A549 treated with dexamethasone at 1 μM for 4 hours (cell line): ENCODE measurements at places on chromosomes 2 and 18. TPM values are rescaled to one million over a fixed set of nuclear protein-coding genes. Genes with fewer than 3 reads are reported as not detected.

SPC25 gene
- 16.6 to 19.7 TPM (median 18.6 TPM) in 5 replicates for total RNA-seq

HNRNPA3 gene
- total RNA-seq: 338 to 412 TPM (median 363 TPM) in 5 replicates

CDK15 gene
- total RNA-seq: not detected in 5 replicates

REG3G gene
- total RNA-seq: not detected in 5 replicates

MBD1 gene
- 24.7 to 35.9 TPM (median 33.3 TPM) in 5 replicates for total RNA-seq

OXER1 gene
- not detected in 5 replicates for total RNA-seq

KCNK3 gene
- total RNA-seq: 0.45 to 0.86 TPM (median 0.64 TPM) in 5 replicates

PDE11A gene
- 0.21 to 0.52 TPM (median 0.42 TPM) in 5 replicates for total RNA-seq

FOXD4L1 gene
- 0.09 to 0.54 TPM (median 0.41 TPM) in 5 replicates for total RNA-seq

MYL12A gene
- 312 to 391 TPM (median 333 TPM) in 5 replicates for total RNA-seq
